ENCODE measurements at places on chromosomes 1 and 21.

GRCh38 chr1:62082456-62083363 lies 111.9 kb upstream of the L1TD1 start:
- no peak for DNase-seq

DNA sequence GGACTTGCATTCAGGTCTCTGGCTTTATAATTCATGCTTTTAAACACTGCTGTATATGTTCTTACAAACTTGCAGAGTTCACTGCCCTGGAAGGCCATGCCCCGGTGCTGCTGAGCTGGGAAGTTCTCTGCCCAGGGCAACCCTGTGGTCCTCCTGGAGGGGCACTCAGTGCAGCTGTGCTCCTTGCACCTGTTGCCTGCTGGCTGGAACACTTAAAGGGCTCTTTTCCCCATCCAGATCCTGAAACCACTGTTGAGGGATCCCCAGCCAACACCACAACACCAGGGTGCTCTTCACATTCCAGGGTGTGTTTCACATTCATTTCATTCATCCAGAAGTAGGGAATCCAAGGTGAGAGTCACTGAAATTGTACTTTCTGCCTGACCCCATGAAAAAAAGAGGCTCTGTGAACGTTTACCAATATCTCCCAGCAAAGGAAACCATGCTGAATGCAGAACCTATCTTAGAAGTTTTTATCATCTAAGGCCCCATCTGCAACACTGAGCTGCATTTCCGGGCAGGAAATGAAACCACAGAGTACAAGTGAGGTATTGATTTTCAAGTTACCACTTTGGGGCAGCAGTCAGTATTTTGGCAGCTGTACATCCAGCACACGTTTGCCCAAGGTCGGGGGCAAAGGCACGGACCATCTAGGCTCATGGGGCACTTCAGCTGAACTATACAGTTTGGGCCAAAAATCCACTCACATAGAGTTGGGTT lies 16.4 kb upstream of the KIAA0040 start:
- no peak for DNase-seq

- DNase-seq: no peak
Observed at GRCh38 chr21:37619464-37619974, 252.9 kb downstream of the DYRK1A start.

GRCh38 chr1:147169840-147170674 lies 2.2 kb downstream of the PRKAB2 start:
- DNase-seq: no peak

GRCh38 chr1:23394684-23395083 lies 25.0 kb upstream of the ZNF436 start:
- no peak for DNase-seq

DNA sequence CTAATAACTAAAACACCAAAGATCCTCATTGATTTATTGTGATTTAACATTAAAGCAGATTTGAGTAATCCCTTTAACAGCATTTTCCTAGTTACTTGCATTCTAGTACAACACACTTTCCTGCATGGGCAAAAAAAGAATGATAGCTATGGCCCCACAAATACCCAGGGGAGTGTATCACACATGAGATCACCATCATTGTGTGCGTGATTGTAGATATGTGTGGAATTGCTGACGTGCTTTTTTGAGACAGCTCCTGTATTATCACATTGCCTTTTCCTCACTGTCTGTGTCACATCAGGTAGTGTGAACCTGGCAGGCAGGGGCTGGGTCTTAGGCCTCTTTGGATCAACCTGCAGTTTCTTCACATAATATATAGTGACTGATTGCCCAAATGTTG lies 48.5 kb upstream of the SAMD13 start:
- no peak for DNase-seq

DNA sequence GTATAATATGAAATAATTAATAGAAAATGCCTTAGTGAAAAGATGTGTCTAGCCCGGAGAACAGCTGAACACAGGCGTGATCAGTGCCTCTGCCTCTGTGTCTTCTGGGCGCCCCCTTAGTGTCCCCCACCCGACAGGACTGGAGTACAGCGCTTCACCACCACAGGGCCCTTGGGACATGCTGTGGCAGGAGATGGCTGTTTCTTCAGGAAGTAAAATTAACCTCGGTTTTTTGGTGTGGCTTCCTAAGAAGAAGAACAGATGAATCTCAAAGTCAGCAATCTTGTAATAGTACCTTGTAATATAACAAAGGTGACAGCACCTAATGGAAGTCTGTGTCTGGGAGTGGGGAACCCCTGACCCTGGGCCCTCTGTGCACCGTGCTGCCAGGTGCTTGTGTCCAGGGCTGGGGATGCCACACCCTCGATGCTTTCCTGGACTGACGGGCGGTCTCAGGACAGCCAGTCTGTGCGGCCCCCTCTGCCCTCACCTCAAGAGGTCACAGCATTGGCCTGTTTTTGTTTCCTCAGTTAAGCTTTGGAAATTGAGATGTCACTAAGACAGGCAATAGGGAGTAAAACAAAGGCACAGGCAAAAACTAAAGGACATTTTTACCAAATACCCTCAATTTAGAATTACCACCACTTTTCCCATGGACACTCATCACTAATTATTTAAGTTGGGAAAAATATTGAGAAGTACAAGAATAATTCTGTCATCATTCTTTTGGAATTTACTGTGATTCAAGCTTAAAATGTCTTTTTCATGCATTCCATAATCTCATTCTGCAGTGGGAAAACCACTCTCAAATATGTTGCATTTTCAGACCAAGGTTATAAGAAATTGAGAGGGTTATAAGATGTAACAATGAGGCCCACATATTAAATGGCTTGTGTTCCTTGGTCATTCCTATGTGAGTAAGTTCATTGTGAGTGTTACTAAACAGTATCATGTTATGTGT lies 79.3 kb downstream of the ADARB1 start:
- DNase-seq: no peak

- no peak for DNase-seq
Observed at GRCh38 chr1:234474375-234474774, 4.6 kb downstream of the TARBP1 start.
